ENCODE measurements at places on chromosomes 13 and 19.

DNA sequence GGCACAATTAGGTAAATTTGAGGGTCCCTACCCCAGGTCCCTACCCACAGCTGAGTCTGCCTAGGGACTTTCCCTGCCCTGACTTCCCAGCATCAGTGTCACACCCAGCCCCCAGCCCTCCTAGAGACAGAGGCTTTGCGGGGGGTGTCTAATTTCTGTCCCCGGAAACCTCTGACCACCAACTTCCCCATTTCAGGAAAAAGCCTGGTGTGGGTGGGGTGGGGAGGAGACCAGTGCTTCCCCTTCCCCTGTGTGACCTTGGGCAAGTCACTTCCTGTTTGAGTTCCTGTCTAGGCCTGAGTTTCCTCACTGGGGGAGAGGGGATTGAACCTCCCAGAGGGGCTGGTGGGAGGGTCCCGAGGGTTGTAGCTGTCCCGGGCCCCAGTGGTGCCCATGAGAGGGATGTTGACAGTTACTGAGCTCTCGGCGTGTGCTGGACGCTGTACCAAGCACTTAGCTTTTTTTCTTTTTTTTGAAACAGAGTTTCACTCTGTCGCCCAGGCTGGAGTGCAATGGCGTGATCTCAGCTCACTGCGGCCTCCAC, 7.9 kb downstream of the VASP start:
- no peak for DNase-seq

DNA sequence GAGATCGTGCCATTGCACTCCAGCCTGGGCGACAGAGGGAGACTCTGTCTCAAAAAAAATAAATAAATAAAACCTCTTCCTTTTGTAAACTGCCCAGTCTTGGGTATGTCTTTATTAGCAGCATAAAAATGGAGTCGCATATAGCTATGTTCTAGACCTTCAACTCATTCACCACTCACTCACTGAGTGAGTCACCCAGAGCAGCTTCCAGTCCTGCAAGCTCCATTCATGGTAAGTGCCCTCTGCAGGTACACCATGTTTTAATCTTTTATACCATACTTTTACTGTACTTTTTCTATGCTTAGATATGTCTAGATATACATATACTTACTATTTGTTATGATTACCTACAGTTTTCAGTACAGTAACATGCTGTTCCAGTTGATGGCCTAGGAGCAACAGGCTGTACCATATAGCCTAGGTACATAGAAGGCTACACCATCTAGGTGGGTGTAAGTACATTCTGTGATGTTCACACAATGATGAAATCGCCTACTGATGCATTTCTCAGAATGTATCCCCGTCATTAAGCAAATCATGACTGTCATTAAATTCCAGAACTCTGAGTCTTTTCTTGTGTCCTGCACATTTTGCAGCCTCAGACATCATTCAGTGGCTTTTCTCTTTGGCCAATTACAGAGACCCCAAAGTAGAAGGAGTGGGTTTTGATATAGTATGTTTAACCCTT, 13.7 kb upstream of the FARP1 start:
- no peak for DNase-seq

GRCh38 chr19:7926021-7926726, at the start of gene CTXN1:
Gene CTXN1 (minus strand): TSS chr19:7926135. CDS start chr19:7925538, 597 bp downstream.
- DNase-seq = peak; percentile 73

- no peak for DNase-seq
Measured at GRCh38 chr13:31649766-31650165, 89.6 kb upstream of the RXFP2 start.

DNA sequence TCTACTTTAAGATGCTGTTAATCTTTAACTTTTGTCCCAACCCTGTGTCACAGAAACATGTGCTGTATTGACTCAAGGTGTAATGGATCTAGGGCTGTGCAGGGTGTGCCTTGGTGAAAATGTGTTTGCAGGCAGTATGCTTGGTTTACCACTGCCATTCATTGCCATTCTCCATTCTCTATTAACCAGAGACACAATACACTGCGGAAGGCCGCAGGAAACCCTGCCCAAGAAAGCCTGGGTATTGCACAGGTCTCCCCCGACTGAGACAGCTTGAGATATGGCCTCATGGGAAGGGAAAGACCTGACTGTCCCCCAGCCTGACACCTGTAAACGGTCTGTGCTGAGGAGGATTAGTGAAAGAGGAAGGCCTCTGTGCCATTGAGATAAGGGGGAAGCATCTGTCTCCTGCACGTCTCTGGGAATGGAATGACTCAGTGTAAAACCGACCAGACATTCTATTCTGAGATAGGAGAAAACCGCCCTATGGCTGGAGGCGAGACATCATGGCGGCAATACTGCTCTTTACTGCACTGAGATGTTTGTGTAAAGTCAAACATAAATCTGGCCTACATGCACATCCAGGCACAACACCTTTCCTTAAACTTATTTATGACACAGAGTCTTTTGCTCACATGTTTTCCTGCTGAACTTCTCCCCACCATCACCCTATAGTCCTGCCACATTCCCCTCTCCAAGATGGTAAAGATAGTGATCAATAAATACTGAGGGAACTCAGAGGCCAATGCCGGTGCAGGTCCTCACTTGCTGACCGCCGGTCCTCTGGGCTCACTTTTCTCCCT, 13.1 kb upstream of the ZNF888 start:
- DNase-seq = no peak

- DNase-seq = no peak
Measured at GRCh38 chr19:49140951-49141350, 14.2 kb downstream of the HRC start.

GRCh38 chr13:50094615-50095293, 79.5 kb downstream of the KCNRG start:
- DNase-seq = no peak

DNA sequence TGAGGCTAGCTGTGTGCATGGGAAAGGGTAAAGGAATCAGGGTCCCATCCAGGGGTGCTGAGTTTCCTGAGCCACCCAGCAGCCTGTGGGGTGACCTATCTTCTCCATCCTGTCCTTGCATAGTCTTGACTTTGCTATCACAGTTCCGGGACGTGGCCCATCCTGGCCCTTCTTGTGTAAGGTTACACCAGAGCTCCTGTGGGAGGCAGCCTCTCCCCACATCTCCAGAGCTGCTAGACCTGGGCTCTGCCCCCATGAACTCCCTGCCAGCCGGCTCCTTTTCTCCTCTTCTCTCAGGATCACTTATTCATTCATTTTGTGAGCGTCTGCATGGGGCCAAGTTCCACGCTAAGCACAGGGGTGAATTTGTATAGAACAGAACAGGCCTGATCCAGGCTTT, 238.9 kb downstream of the TSHZ3 start:
- DNase-seq = no peak

GRCh38 chr13:100552755-100553154, 35.8 kb downstream of the GGACT start:
- DNase-seq = no peak

- peak; percentile 20 for DNase-seq
Measured at GRCh38 chr19:18832306-18833140, 764 bp downstream of the UPF1 start.

GRCh38 chr19:34104096-34104495, 68.2 kb upstream of the LSM14A start:
- DNase-seq = no peak

DNA sequence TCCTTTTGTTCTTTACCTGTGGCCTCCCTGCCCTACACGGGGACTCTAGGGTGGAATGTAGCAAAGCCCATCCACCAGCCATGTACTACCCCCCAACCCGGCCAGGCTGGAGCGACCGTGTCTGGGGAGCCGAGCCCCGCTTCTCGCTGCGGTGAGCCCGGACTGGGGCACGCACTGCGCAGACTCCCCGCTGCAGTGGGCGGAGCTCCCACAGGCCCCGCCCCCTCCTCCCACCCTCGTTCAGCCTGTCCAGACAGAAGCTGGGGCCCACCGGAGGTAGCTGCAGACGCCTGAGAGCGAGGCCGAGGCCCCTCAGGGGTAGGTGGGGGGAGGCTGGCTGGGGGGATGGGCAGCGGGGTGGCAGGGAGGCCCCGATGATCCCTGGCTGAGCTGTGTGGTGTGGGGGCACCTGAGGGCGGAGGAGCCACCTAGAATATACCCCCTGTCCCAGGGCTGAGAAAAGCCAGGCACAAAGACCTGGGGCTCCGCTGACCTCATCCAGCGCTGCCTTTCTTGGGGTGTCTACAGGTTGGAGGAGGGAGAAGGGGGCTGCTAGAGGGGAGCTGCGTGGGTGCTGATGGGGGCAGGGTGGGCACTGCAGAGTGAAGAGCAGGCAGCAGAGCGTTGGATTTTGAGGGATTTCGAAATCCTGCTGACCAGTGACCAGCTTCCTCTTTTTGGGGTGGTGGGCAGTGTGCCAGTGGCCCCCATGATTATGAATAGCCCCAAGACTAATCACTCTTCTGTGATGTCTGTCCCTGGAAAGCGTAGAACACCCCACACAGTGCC, 17.3 kb downstream of the PLD3 start:
- DNase-seq = peak; percentile 33

- no peak for DNase-seq
Measured at GRCh38 chr13:48790966-48791365, 137.2 kb downstream of the CYSLTR2 start.

- no peak for DNase-seq
Measured at GRCh38 chr13:24938966-24939365, 157.0 kb upstream of the PABPC3 start.

DNA sequence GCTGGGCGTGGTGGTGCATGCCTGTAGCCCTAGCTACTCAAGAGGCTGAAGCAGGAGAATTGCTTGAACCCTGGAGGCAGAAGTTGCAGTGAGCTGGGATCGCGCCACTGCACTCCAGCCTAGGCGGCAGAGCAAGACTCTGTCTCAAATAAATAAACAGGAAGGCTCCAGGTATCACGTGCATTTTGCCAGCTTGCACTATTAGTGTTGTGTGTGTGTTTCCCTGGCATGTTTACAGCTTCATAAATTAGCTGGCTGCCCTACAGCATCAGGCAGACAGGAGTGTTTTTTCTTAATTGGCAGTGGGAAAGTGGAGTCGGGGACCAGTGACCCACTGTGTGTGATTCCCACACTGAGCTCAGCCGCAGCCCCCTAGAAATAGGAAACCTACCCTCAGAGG, 32.6 kb downstream of the SHISA2 start:
- DNase-seq = no peak

DNA sequence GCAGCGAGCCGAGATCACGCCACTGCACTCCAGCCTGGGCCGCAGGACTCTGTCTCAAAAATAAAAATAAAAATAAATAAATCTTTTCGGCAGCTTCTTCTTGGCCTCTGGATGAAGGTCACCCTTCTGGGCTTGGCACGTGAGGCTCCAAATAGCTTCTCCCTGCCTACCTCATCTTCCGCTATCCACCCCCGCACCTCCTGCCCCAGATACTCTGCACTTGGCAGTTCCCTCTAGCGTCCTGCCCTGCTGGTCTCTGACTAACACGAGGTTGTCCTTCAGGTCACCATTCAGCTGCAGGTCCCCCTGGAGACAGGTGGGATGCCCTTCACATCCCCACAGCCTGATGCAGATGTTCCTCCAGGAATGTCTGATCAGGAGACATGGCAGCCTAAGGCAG, 8.5 kb upstream of the CCL25 start:
- DNase-seq = no peak

- DNase-seq = no peak
Measured at GRCh38 chr13:27186295-27186694, 14.7 kb upstream of the USP12 start.

- peak; percentile 61 for DNase-seq
Measured at GRCh38 chr19:42121656-42122069, 10.6 kb downstream of the POU2F2 start.

DNA sequence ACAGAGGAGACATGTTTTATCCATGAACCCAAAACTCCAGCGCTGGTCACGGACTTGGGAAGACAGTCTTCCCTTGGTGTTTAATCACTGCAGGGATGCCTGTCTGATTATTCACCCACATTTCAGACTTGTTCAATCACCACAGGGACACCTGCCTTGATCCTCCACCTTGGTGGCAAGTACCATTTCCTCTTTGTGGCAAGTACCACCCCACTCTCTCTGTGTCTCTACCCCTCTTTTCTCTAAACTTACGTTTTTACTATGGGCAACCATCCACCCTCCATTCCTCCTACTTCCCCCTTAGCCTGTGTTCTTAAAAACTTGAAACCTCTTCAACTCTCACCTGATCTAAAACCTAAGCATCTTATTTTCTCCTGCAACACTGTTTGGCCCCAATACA, 16.8 kb downstream of the ZNF83 start:
- no peak for DNase-seq

All from activated CD4-positive, alpha-beta T cell treated with anti-CD3 and anti-CD28 coated beads, Interleukin-2, amount 10 ng/mL, durations not matched to agents 7 days and 5 days (primary cell).